ENCODE measurements at places on chromosomes 7 and 10.

DNA sequence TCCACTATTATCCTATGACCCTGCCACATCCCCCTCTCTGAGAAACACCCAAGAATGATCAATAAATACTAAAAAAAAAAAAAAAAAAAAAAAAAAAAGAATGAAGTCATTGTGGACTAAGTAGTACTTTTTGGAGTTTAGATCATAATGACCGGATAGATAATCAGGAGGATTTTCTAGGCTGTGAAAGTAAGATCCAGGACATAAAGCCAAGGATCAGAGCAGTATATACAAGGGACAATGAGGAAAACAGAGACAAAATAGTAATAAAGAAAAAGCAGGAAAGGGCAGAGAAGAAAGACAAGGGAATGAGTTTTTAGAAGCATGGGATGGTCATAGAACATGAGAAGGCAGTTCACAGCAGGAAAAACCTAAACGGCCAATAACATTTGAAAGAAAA, 87.6 kb downstream of the AKAP9 start:
- no peak for DNase-seq

DNA sequence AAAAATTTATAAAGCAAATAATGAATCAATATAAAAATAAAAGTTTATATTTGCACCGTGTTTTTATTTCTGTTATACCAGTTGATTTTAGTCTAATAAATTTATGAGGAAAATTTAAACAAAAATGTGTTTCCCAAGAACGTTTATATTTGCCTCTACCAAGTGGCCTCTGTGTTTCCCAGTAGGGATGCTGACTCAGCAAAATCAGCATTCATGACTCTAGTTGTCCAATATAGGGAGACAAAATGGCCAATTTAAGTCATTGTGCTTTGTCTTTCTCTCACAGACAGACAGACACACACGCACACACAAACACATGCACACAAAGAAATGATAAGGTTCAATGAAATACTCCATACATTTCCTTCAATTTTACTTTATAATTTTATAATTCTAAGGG, 942.5 kb upstream of the ZWINT start:
- no peak for DNase-seq

- DNase-seq = no peak
These were observed 35.4 kb downstream of the CHN2 start for GRCh38 chr7:29229946-29230345.

- no peak for DNase-seq
These were observed 2.4 kb upstream of the COBL start for GRCh38 chr7:51318886-51319579.

- DNase-seq = no peak
These were observed 9.5 kb upstream of the TSGA13 start for GRCh38 chr7:130695840-130696239.

DNA sequence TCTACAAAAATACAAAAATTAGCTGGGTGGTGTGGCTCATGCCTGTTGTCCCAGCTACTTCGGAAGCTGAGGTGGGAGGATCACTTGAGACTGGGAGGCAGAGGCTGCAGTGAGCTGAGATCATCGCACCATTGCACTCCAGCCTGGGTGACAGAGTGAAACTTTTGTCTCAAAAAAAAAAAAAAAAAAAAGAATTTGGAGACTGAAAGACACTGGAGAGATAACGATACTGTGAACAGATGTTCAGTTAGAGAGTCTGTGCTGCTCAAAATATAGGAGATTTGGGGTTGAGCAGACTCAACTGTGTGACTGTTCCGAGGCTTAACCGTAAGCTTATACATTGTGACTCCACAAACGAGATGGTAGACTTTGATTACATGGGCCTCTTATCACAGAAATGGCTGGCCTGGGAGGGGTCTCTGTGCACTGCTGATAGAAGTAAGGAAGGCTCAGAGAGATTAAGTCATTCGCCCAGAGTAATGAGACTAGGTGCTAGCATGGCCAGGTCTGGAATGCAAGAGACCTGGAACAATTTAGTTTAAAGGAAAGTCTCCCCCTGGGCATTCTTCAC, 19.4 kb downstream of the WBP1L start:
- no peak for DNase-seq
